Activated naive CD8-positive, alpha-beta T cell treated with anti-CD3 and anti-CD28 coated beads, Interleukin-2, amount 50 U/mL, for 24 hours (primary cell): ENCODE measurements at places on chromosomes 5 and 9.

DNA sequence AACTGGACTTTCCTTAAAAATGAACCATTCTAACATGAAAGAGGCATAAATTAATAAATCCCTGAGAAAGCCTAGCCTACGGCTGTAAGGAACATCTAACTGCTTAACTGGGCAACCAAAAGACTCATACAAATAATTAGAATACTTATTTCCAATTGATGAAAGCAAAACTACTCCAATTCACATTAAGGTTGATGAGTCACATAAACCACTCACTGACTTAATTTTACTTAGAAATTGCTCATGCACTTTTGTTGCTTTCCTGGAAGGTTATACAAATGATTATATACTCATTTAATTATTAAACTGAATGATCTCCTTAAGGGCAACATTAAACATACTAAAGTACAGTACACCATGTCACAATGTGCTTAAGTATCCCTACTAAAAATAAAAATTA, 101.9 kb downstream of the NFIB start:
- H3K27me3 ChIP-seq = peaks cover 12% of the 10 kb centered on the region
- peaks cover 3% of the 10 kb centered on the region for H3K4me1 ChIP-seq
- no peak overlapping the region for H3K27ac ChIP-seq
- no peak for DNase-seq

- no peak overlapping the region for H3K4me3 ChIP-seq
- no peak overlapping the region for H3K27ac ChIP-seq
- H3K4me1 ChIP-seq = peaks cover 3% of the 10 kb centered on the region
- no peaks in the 10 kb centered on the region for H3K27me3 ChIP-seq
Observed at GRCh38 chr5:98796197-98796972, 22.9 kb downstream of the RGMB start.

DNA sequence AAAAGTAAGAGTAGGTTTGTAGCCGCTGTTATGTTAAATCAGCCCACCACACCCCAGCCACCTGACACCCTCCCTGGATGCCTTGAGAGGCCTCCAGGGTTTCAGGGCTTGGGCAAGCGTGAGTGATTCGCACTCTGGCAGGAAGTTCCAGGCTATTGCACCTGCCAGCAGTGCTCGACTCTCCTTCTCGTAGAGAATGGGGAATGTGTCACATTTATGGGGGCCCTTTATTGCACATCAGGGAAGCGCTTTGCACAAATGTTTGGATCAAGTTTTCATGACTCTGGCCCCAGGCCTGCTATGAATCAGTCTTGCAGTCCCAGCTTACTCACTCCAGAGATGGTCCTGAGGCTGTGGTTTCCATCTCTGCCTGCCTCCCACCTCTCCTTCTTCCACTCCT, 66.1 kb upstream of the ADRA1B start:
- no peaks in the 10 kb centered on the region for H3K4me1 ChIP-seq
- H3K27ac ChIP-seq = no peak overlapping the region
- no peak overlapping the region for H3K4me3 ChIP-seq
- H3K36me3 ChIP-seq = no peaks in the 10 kb centered on the region
- peaks cover 10% of the 10 kb centered on the region for H3K27me3 ChIP-seq
- no peak for DNase-seq

GRCh38 chr5:168426007-168426863, 60.0 kb upstream of the RARS1 start:
- DNase-seq = no peak
- H3K4me3 ChIP-seq = no peak overlapping the region
- no peaks in the 10 kb centered on the region for H3K27me3 ChIP-seq

- no peaks in the 10 kb centered on the region for H3K27me3 ChIP-seq
- DNase-seq = no peak
- peak overlapping the region; percentile 52 for H3K27ac ChIP-seq
Observed at GRCh38 chr5:150021491-150022157, 21.1 kb downstream of the HMGXB3 start.

DNA sequence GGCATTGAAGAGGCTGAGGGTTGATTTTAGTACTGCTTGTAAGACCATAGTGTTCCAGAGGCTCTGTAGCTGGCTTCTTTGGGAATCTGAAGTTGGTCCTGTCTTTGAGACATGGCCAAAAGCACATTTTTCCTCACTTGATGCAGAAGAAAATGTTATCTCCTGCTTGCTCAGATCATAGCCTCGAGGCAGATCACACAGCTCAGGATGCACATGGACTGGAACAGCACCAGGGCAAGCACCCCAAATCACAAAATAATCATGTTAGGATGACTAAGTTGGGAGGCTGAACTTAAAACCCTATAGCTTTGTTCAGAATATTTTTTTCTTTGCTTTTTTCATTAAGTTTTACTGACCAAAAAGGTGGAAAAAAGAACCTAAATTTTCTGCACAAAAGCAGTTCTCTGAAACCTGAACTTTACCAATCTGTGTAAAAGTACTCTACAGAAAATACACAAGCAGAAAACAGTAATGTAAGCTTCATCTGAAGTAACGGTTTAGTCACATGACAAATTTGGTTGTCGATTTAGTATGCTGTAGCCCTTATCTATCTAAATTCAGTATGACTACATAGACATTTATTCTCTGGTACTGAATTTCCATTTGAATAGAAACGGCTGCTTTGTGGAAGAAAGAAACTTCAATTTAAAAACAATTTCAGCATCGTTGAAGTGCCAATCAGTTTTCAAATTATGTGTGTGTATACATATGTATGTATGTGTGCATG, 3.4 kb downstream of the KLHL9 start:
- H3K36me3 ChIP-seq = peaks cover 29% of the 10 kb centered on the region
- peaks cover 82% of the 10 kb centered on the region for H3K4me1 ChIP-seq
- H3K27ac ChIP-seq = no peak overlapping the region

- H3K27me3 ChIP-seq = no peaks in the 10 kb centered on the region
- no peak for DNase-seq
- H3K4me1 ChIP-seq = peaks cover 8% of the 10 kb centered on the region
- no peak overlapping the region for H3K27ac ChIP-seq
- H3K4me3 ChIP-seq = no peak overlapping the region
Observed at GRCh38 chr5:133842846-133843611, 125.4 kb downstream of the C5orf15 start.

GRCh38 chr5:1436036-1436435, 9.2 kb downstream of the SLC6A3 start:
- H3K27me3 ChIP-seq = peaks cover 10% of the 10 kb centered on the region
- H3K27ac ChIP-seq = no peak overlapping the region
- H3K4me3 ChIP-seq = no peak overlapping the region
- DNase-seq = no peak
- no peaks in the 10 kb centered on the region for H3K36me3 ChIP-seq

DNA sequence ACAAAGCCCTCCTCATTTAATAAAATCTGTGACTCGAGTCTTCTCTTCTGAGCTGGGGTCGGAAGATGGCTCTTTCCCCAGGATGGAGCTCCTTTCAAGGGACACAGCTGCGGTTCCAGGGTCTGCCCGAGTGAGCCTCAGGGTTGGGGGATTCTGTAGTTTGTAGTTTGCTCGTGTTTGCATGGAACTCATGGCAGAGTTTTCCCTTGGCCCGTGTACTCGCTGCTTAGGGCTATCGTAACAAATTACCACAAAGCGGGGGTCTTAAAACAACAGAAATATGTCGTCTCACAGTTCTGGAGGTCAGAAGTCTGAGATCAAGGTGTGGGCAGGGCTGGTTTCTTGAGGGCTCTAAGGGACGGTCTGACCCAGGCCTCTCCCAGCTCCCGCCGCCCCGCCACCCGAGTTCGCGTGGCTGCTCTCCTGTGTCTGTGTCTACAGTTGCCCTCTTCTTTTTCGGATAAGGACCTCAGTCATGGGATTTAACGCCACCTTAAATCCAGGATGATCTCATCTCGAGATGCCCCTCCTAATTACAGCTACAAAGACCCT, 13.9 kb upstream of the LPCAT1 start:
- H3K27ac ChIP-seq = no peak overlapping the region
- peaks cover 26% of the 10 kb centered on the region for H3K4me1 ChIP-seq
- H3K36me3 ChIP-seq = no peaks in the 10 kb centered on the region

- H3K27ac ChIP-seq = peak overlapping the region; percentile 66
- no peak for DNase-seq
- peaks cover 91% of the 10 kb centered on the region for H3K4me1 ChIP-seq
- peak overlapping the region; percentile 68 for H3K4me3 ChIP-seq
Observed at GRCh38 chr9:2023532-2023931, 8.4 kb downstream of the SMARCA2 start.

GRCh38 chr9:133673258-133673655, 37.1 kb downstream of the DBH start:
- H3K27ac ChIP-seq = no peak overlapping the region
- H3K27me3 ChIP-seq = no peaks in the 10 kb centered on the region
- H3K4me3 ChIP-seq = no peak overlapping the region
- peaks cover 23% of the 10 kb centered on the region for H3K4me1 ChIP-seq
- no peaks in the 10 kb centered on the region for H3K36me3 ChIP-seq

- no peak for DNase-seq
- H3K36me3 ChIP-seq = no peaks in the 10 kb centered on the region
- H3K4me3 ChIP-seq = no peak overlapping the region
- no peak overlapping the region for H3K27ac ChIP-seq
- no peaks in the 10 kb centered on the region for H3K4me1 ChIP-seq
Observed at GRCh38 chr5:121288781-121289180, 562.9 kb upstream of the FTMT start.

GRCh38 chr5:157352756-157353340, 86.9 kb downstream of the CYFIP2 start:
- peak overlapping the region; percentile 99 for H3K27ac ChIP-seq
- H3K4me1 ChIP-seq = peaks cover 64% of the 10 kb centered on the region

DNA sequence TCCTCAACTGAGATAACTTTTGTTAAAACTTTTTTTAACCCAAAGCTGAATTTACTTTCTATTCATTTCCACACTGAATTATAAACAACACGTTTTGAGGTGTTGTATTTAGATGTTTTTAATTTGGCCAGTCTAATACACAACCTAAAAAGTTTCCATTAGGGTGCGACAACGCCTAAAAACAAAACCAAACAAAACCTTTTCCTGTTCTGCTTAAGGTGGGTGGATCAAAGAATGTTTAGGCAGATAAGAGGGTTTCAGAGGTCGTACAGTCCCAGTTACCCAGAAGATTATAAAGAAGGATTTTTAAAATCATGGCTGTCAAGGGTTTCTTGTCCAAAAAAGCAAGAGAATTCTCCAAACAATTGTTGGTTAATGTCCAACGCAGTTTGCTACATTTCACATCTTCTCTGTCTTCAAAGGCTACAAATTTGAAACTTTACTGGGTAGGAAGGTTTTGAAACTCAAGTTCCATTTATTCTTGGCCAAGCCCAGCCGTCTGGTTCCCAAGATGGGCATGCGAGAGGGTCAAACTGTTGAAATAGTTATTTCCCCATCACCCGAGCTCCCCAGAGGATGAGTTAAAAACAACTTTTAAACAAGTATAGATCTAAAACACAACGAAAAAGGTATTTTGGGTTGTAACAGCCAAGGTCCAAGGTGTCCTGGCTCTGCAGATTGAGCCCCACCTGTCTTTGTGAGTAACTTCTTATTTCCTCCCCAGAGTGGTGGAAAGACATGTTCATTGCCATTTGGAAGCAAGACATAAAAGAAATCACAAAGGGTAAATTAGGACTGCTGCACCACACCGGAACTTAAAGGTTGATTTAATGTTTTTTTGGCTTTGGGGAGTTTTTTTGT, 122.8 kb upstream of the MAP3K1 start:
- H3K27me3 ChIP-seq = no peaks in the 10 kb centered on the region
- peaks cover 69% of the 10 kb centered on the region for H3K4me1 ChIP-seq
- no peak for DNase-seq
- peak overlapping the region; percentile 44 for H3K4me3 ChIP-seq
- H3K36me3 ChIP-seq = no peaks in the 10 kb centered on the region

DNA sequence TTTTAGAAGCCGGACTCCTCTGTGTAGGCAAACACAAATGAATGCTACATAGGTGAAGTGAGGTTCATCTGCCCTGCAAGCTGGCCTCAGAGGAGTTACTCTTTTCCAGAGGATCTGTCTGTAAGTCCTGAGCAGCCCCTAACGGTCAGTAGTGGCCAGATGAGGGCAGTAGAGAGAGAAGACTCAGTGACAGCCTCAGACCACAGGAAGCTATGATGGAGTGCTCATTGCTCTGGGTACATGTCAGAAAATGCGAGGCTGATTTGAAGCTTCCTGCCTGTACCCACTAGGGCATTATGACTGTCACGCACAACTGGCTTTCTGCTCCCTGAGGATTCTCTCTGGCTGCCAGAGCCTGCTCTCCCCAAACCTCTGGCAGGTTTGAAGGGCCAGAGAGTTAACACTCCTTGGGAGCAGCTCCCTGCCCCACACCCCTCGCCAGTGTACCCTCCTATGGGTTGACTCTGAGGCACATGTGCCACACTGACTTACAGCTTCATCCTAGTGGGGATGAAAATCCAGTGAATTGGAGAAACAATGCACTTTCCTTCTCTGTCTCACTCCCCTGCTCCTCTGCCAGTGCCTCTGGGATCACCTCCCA, 141.5 kb downstream of the GABRG2 start:
- H3K4me1 ChIP-seq = no peaks in the 10 kb centered on the region
- H3K27ac ChIP-seq = no peak overlapping the region
- DNase-seq = peak; percentile 6
- no peaks in the 10 kb centered on the region for H3K27me3 ChIP-seq
- H3K36me3 ChIP-seq = no peaks in the 10 kb centered on the region
